BJ (cell line): ENCODE measurements at places on chromosomes 2 and 18.
A peak's percentile ranks its signal among the peaks of the same experiment; 100 is the strongest.

- DNase-seq, result no peak
Observed at GRCh38 chr18:49185623-49186022, 234.9 kb upstream of the SMAD7 start.

- no peak for DNase-seq
Observed at GRCh38 chr2:26017464-26018183, 16.3 kb upstream of the RAB10 start.

DNA sequence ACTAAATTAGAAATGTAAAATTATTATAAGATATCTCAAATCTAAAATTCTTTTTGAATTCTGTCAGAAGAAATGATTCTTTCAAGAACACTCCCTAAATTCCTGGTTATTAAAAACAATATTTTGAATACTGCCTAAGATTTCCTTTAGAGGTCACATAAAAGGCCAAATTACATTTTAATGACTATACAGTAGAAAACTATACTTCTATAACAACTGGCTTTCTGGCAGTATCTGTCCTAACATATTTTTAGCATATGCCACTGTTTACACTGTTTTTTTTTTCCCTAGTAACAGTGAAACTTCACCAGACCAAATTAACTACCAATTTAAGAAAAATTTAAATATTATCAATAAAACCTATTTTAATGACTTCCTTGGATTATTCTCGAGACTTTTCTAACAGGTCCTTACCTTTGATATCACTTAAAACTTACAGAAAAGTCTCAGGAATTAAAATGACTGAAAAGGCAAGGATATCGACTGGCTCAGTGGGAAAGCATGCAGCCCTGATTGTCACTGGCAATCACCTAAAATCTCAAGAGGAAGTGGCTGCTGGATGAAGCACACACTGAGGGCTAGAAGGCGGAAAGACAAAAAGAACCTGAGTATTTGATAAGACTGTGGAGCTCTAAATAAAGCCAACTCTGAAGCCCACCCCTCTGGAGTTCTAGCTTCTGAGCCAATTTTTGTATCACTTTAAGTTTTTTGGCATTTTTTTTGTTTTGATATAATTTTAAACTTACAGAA is 59.6 kb downstream of the SPIRE1 start:
- no peak for DNase-seq

DNA sequence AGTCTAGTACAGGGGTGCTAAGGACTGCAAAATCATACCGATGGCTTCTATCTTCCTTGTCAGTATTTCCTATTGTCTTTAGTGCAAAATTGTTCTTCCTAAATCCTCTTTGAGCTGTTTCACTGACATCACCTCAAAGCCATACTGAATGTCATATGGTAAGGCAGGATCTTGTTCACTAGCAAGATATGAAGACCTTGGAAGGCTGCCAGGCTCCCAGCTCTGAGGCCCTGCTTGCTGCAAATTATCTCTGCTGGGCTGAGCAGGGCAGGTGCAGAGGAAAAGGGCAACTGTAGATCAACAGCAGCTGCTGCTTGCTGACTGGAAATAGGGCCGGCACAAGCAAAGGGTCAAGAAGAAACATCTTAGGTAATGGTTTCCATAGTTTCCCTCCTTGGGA is 58.2 kb downstream of the PMAIP1 start:
- no peak for DNase-seq

GRCh38 chr18:42719221-42719620 is 396.3 kb downstream of the RIT2 start:
- DNase-seq, result no peak

GRCh38 chr18:62498616-62499262 is 24.1 kb upstream of the ZCCHC2 start:
- no peak for DNase-seq

DNA sequence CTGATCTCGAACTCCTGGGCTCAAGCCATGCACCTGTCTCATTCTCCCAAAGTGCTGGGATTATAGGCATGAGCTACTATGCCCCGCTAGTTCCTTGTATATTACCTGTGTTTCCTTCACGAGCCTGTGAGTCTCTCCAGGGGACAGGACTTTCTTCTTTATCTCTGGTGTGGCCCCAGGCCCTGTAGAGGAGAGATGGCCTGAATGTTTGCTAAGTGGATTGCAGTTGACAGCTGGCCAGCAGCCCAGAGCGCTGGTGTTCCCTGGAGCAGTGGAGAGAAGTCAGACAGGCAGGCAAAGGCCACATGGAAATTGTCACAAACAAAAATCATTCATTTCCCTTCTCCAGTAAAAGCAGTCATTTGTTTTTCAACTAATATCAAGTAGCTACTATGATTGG is 17.9 kb downstream of the LPIN1 start:
- DNase-seq, result no peak

DNA sequence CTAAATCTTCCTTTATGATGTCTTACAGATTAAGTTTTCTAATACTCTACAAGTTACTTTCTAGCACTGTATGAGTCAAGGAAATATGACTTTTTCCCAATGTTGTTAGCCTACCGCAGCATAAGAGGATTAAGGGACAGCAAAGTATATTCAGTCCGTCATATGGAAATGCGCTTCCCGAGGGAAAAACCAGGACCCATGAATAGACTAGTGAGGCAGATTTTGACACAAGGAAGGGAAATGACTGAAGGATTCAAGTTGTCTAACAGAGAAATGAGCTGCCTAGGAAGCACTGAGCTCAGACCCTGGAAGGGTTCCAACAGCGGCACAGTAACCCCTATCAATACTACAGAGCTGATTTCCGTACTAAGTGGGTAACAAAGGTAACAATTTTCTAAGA is 12.0 kb downstream of the SEPTIN10 start:
- DNase-seq, result no peak

- DNase-seq, result no peak
Observed at GRCh38 chr2:129906139-129906860, 73.2 kb upstream of the RAB6C start.

DNA sequence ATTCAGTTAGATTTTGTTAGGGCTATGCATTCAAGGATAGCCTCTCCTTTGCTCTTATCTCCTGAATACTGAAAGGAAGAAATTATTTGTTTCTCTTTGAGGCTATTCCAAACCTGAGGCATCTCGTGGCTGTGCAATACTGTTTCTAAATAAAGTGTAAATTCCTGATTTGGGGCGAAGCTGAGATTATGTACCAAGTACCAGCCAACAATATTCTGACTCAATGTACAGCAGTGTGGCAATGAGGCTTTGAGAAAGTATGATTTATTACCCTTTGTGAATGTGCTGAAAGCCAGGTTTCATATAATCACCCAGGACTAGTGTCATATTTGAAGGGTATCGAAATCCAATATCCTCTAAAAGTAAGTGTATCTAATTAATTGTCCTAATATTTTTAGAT is 113.5 kb downstream of the MEIS1 start:
- no peak for DNase-seq

DNA sequence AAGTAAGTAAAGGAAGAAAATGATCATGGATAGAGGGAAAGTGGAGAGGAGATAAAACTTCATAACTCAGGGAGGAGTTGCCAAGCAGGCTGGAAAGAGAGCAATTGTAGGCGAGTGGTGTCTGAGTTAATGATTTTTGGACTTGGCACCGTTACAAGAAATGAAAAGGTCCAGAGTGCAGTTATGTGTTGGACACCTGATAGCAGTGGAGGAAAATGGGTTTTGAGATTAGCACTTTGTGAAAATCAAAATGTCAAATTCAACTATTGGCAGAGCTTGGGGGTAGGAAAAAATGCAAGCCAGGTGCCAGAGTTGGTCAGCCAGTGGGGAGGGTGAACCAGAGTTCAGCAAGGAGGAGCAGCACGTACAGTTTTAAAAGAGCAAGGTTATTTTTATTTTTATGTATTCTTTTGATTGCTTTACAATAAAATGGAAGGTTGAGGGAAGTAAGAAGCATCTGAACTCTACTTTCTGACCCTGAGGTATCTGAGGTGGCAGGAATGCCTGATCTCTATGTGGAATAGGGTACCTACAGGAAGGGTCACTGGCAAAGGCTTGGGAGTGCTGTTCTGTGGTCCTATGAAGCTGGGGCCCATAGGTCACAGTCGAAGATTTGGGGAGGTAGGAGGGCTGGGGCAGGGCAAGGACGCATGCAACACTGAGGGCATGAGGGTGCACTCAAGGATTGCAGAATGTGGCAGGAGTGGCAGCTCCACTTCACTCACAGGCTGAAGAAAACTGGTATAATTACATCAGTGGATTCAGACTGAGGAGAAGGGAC is 127.5 kb downstream of the CD8B2 start:
- no peak for DNase-seq

DNA sequence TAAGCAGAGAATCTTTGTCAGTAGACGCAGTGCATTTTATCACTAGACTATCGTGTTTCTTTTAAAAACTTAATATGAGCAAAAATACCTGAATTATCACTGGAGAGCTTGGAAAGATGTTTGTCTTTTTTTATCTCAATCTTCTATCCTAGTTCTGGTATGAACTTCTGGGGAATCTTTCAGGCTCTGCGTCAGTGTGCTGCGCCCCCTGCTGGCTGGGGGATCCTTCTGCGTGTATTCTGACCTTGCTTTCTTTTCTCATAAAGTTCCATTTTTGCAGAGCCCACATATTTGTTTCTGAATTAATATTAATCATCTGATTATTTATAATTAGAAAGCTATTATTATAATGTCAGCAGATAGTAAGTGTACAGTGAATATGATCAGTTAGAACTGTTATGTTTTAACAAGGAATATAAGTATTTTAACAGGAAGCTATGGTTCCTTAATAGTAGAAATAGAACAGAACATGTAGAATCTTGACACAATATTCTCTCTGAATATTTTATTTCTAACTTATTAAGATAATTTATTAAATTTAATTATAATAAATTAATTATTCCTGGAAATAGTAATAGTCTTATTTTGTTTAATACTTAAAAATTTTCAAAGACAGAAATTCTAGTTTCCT is 945.0 kb upstream of the CRIM1 start:
- no peak for DNase-seq

GRCh38 chr2:234823877-234824376 is 127.9 kb upstream of the SH3BP4 start:
- DNase-seq, result peak; percentile 100

- DNase-seq, result no peak
Observed at GRCh38 chr2:28546242-28546641, 50.4 kb downstream of the PLB1 start.

- no peak for DNase-seq
Observed at GRCh38 chr2:19580830-19581229, 222.4 kb upstream of the OSR1 start.

DNA sequence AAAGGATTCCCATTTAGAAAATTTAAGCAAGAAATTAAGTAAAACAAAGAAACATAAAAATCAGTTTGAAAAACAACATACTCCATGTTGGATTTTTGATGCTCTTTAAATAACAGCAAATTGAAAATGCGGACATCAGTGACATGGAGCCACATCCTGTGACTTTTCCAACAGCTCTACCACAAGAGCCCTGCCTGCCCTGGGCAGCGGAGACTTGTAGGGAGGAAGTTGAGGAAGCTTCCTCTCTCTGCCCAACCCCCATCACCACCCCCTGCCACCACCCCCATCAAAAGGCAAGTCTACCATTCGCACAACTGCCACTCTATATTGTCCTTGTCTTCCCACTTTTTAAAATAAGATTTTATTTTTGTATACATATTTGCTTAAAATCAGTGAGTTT is 32.8 kb upstream of the DAPL1 start:
- DNase-seq, result no peak

DNA sequence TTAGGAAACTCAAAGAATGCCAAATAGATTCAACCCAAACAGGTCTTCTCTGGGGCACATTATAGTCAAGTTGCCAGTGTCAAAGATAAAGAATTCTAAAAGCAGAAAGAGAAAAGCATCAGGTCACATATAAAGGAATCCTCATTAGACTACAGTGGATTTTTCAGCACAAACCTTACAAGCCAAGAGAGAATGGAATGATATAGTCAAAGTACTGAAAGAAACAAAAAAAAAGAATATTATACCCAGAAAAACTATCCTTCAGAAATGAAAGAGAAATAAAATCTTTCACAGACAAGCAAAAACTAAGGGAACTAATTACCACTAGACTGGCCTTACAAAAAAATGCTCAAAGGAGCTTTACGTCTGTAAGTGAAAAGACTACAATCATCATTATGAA is 65.5 kb downstream of the TBR1 start:
- no peak for DNase-seq

GRCh38 chr2:191885098-191885497 is 38.2 kb upstream of the CAVIN2 start:
- DNase-seq, result no peak

GRCh38 chr2:235138339-235138738 is 186.5 kb downstream of the SH3BP4 start:
- no peak for DNase-seq

GRCh38 chr2:12314127-12314760 is 402.5 kb upstream of the TRIB2 start:
- DNase-seq, result no peak

GRCh38 chr2:51219468-51219867 is 187.5 kb upstream of the NRXN1 start:
- DNase-seq, result no peak

GRCh38 chr18:64929036-64929435 is 780.1 kb upstream of the LINC00305 start:
- DNase-seq, result no peak

GRCh38 chr2:110113961-110114591 is 1.5 kb downstream of the MALL start:
- DNase-seq, result no peak

DNA sequence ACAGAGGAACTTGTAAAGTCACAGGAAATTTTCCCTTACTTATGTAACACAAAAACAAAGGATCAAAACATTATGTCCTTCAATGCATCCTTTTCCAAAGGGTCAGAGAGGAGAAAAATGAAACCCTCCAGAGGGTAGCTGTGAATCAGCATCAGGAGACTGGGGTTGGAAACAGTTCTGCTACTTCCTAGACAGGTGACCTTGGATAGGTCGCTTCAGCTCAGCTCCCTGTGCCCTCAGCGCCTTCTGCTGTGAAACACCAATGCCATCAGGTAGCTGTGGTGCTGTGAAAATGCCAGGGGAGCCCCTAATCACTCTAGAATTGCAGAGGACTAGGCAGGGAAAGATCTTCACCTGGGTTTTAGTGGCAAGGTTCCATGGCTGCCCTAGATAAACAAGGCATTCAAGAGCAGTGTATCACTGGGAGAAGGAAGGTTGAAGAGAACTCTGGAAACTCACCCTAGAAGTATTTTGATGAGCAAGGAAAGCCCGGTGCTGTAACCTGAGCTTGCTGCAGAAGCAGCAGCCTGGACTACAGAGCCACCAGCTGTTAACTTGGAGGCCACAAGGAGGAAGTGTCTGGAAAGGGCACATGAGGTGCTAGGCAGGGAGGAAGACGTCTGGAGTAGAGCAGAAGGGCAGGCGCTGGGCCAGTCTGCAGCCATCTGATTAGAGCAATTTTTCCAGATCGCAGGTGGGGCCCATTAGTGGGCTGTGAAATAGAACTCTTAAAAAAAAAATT is 100.7 kb upstream of the MCFD2 start:
- DNase-seq, result peak; percentile 76

DNA sequence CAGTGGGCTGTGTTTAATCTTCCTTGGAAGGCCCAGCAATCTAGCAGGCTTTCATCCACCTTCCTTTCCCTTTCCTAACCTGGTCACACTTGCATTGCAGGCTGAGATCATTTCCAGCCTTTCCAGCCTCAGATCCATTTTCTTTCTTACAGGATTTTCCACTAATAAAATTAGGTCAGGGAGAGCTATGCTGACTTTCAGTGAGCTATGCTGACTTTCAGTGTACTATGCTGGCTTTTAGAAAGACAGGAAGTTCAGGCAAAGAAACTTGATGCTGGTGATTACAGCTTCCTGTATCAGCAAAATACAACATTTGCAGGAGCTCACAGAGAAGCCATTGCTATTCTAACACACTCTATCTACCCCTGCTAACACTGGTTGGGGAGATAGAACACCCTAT is 735.0 kb downstream of the CCDC85A start:
- DNase-seq, result no peak
